ENCODE measurements at places on chromosomes 12 and 14.

DNA sequence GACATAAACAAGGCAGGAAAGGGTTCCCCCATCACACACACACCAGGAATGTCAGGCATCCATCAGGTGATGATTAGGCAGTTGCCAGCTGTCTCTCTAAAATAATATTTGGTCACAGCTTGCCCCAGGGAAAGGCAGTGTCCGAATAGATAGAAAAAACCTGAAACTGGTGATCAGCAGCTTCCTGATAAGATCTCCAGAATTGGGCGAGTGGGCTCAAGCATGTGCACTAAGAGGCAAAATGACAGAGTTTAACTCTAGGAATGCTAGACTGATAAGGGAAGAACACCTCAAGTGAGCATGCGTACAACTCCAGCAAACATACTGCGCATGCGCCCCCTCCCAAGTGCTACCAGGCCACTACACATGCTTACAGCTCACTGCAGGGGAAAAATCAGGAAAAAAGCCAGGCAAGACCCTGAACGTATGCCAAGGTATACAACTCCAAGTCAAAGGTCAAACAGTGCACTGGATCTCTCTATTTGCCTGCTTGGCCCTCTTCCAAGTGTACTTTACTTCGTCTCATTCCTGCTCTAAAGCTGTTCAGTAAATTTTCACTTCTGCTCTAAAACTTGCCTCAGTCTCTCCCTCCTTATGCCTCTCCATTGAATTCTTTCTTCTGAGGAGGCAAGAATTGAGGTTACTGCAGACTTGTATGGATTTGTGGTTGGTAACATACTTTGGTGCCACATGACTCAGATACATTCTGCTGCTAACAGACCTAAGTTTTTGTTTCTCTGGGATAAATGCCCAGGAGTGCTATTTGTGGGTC lies 73.5 kb upstream of the VASH1 start:
- no peak for DNase-seq

DNA sequence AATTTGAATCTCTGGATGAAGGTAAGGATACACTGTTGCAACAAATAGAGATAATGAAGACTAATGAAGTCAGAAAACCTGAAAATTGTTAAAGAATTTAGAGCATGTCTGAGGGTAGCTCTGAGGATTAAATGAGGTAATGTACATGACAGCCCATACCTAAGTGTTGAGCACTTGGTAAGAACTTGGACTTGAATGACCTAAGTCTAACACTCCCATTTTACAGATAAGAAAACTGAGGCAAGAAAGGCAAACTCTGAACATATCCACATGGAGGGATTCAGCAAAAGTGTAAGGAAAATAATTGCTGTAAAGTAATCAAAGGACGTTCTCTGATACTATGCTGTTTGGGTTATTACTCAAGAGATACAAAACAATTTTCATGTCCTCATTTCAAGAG lies 29.0 kb downstream of the PTPRB start:
- no peak for DNase-seq

DNA sequence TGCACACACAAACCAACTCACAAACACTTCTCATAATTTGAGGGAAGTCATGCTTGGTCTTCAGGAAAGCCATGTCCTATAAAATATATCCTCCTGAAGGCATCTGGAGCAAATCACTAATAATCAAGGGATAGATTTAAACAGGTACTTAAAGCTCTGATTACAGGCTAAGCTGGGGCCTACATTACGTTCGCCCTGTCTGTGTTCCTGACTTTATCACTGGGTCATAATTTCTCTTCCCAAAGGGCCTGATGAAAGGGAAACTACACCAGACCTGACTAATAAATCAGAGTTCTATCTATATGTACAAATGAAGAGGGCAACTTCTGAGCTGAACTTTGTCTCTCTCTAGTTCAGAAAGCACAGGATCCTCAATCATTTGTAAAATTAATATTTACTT lies 43.9 kb upstream of the RASSF8 start:
- no peak for DNase-seq

DNA sequence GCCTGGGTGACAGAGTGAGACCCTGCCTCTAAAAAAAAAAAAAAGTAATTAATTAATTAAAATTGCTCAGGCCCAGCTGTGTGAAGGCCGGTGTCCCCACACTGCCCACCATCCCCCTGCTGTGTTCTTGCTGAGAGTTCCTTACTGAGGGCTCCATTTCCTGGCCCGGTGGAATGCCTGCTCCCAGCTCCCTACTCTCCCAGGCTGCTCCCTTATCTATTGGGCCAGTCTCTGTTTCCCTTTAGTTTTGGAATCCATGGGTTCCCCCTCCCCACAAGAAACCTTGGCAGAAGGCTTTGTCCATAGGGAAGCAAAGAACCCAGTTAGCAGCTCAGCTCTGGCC lies 19.0 kb downstream of the MLXIP start:
- DNase-seq = no peak

- DNase-seq = no peak
Measured at GRCh38 chr12:95838125-95838524, 20.6 kb upstream of the SNRPF start.
